Left lung (tissue), 14 donors: ENCODE measurements at places on chromosomes 6 and 20. TPM values are rescaled to one million over a fixed set of nuclear protein-coding genes. Genes with fewer than 3 reads are reported as not detected.

GRCh38 chr6:151240791-151241642 is 1.2 kb downstream of the AKAP12 start:
- peak; percentile 74 for DNase-seq

GRCh38 chr6:129031051-129031599 is 148.2 kb downstream of the LAMA2 start:
- DNase-seq = peak; percentile 39

DNA sequence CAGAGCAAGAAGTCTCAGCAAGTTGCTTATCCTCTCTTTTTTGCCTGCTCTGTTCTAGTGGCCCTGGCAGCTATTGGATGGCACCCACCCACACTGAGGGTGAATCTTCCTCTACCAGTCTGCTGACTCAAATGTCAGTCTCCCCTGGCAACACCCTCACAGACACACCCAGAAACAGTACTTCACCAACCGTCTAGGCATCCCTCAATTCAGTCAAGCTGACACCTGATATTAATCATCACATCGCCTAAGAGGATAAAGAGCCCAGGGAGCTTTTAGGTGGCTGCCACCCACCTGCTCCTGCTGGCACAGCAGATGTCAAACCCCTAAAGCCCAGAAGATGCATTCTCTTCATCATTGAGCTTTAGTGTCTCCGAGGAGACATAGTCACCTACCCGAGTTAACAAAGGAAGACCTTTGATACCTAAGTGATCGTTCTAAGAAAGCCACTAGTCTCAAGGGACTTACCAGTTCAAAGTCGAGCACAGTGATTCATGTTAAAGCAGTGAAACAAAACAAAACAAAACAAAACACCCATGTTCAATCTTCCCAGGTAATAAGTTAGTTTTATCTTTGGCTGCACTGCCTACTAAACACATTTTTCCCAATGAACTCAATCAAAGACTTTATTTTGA is 97.7 kb upstream of the KCNQ5 start:
- no peak for DNase-seq

DNA sequence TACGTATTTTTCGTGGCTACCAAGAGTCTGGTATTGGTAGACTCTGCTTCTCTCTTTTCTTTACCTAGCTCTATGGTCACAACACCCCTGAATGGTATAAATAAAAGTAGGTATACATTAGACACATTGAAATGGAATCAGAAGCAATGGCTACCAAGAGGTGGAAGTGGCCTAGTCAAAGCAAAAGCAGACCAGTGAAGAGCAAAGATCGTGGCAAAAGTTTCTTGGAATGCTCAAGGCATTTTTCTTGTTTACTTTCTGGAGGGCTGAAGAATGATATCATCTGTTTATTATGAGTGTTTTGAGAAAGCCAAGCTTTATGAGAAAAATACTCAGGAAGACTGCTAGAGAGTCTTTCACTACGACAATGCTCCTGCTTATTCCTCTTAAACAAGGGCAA is 28.6 kb upstream of the MOCS1 start:
- peak; percentile 55 for DNase-seq

DNA sequence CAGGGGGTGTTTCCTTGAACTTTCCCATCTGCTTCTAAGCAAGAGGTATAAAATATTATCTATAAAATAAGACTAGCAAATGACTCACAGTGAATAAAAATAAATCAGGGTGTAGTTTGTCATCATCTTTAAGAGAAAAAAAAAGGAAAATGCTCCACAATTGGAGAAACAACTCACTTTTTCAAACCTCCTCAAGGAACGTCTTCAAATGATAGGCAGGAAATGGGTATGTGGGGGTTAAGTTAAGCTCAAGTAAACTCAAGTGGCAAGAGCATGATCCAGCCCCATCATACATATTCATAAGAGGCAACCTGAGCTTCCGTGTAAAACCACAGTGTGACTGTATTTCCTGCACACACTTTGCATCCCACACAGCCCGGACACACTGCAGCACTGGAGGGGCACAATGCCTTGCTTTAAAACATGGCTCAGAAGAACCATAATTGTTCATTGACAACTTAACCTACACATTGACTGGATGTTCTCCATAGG is 58.5 kb upstream of the CEP85L start:
- peak; percentile 14 for DNase-seq

GRCh38 chr6:38020593-38020992 is 201.1 kb downstream of the ZFAND3 start:
- DNase-seq = no peak

GRCh38 chr6:30325150-30325872 is 1.4 kb upstream of the TRIM39 start:
- DNase-seq = no peak

DNA sequence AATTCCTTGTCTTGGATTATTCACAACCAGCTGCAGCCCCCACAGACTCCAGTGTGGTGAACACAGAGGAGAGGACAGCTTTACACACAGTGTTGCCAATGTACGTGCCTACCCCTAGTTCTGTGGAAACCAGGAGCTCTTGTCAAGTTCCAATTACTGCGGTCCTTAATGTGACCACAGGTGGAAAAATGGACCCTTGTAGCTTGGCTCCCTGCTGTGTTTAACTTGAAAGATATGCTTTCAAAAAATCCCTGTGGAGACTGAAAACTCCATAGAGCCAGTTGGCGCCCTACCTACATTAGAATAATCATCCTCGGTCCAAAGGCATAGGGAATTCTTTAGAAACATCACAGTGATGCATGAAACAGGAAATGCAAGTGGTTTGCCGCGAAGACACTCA is 118.3 kb upstream of the SLC22A23 start:
- DNase-seq = no peak

FAM162B gene
- polyA plus RNA-seq = 61.9 TPM

GRCh38 chr6:24949020-24949569 is 13.3 kb upstream of the RIPOR2 start:
- no peak for DNase-seq

SOBP gene
- polyA plus RNA-seq = 8.4 TPM

DNA sequence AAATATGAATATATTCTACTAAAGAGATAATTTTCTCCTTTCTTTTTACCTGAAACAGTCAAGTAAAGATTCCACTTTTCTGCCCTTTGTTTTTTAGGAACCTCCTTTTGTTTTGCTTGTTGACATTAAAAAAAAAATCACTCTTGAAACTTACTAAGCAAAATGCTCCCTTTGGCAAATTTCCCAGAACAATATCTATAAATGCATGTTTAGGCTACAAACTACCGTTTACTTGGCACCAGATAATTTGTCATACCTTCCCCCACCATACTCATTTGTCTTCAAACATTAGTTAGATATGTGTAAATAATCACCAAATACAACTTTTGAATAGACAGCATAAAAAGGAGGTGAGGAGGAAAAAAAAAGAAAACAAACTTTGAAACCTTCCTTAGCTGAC is 604.7 kb downstream of the RFPL4B start:
- no peak for DNase-seq

MACROD2 gene
- 8.2 TPM for polyA plus RNA-seq

GRCh38 chr6:32047855-32048766 is 9.9 kb downstream of the CYP21A2 start:
- DNase-seq = peak; percentile 90

DNA sequence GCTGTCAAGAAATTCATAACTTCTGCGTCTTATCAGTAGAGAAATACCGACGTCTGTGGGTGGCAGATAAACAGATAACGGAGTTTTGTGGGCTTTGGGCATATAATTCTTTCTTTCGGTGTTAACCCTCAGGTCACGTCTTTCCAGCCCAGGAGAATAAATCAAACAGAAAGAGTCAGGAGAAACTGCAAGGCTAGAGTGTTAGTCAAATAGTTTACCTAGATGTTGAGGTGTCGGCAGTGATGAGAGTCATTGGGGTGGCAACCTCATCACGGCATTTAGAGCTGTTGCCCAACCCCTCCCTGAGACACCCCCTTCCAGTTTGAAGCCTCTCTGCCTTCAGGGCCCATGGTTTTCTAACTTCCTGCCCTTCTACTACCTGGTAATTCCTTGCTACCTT is 49.5 kb downstream of the ADTRP start:
- no peak for DNase-seq

KIF13A gene
- polyA plus RNA-seq = 50.0 TPM

DNA sequence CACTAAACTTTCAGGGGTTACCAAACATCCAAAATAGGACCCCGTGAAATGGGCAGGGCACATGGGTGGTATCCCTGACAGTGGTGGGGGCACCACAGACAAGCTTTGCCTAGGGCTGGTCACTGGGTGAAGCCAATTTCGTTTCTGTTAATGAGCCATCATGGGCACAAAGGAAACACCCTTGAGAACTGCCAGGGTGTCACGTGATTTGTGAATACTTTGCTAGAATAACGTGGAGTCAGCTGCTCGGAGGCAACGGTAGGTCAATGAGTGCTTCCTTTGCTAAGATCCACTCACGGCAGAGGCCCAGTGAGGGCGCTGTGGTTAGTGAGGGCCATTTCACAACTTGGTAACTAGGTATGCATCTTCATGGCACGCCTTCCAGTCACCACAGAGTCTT is 87.7 kb upstream of the AGPAT4 start:
- DNase-seq = no peak

AIF1 gene
- polyA plus RNA-seq = 23.3 TPM

NKAPL gene
- polyA plus RNA-seq = 0.87 TPM

DNA sequence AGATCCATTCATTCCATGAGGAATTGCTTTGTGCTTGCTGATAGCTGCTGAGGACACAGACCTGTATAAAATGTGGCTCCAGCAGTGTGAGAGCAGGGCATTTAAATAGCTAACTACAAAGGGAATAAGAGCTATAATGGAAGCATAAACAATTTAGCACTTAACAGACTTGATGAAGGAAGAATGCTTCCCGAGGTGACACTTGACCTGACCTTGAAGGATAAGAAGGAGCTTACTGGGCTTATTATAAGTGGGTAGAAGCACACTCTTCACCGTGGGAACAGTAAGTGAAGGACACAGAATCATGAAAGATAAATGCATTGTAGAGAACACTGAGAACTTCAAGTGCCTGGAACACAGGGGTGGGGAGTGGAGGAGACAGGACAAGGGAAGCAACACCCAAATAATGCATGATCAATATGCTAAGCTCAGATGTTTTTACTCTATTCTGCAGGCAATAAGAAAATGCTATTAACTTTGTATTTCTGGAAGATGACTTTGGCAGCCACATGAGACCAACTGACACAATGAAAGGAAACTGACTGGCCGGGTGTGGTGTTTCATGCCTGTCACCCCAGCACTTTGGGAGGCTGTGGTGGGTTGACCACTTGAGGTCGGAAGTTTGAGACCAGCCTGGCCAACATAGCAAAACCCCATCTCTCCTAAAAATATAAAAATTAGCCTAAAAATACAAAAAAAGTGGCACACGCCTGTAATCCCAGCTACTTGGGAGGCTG is 84.2 kb downstream of the EPB41L2 start:
- no peak for DNase-seq

- DNase-seq = no peak
These were observed 106.0 kb upstream of the NFATC2 start for GRCh38 chr20:51648571-51648947.

DNA sequence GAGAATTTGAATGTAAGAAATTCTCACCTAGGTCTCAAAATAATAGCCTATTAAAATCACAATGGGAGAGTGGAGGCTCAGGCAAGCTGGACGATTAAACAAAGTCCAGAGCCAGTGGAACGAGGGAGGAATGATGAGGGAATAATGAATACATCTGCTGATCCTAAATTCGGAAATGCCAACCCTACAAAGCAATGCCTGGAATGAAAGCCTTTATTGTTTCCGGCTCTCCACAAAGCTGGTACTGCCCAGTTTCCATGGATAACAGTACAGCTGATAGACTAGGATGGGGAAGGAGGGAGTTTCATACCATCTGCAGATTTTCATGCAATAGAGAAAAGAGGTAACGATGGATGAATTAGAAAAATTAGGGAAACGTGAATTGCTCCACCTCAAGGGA is 356.1 kb downstream of the CBLN4 start:
- DNase-seq = no peak
